Activated naive CD8-positive, alpha-beta T cell treated with anti-CD3 and anti-CD28 coated beads, Interleukin-2, amount 50 U/mL, for 24 hours (primary cell): ENCODE measurements at places on chromosomes 5 and 9.
A peak's percentile ranks its signal among the peaks of the same experiment; 100 is the strongest.

DNA sequence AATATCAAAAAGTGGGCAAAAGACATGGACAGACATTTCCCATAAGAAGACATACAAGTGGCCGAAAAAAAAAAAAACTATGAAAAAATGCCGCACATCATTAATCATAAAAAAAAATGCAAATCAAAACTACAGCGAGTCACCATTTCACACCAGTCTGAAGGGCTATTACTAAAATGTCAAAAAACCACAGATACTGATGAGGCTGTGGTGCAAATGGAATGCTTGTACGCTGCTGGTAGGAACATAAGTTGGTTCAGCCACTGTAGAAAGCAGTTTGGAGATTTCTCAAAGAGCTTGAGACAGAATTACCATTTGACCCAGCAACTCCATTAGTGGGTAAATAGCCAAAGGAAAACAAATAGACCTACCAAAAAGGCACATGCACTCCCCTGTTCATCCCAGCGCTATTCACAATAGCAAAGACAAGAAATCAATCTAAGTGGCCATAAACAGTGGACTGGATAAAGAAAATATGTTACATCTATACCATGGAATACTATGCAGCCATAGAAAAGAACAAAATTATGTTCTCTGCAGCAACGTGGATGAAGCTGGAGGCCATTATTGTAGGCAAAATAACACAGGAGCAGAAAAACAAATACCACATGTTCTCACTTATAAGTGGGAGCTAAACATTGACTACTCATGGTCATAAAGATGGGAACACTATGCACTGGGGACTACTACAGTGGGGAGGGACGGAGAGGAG lies 110.6 kb upstream of the BOD1 start:
- DNase-seq: no peak

- DNase-seq: peak; percentile 36
Measured at GRCh38 chr9:114616684-114617520, 5.8 kb downstream of the TMEM268 start.

- DNase-seq: no peak
Measured at GRCh38 chr5:1470762-1471211, 25.5 kb upstream of the SLC6A3 start.

DNA sequence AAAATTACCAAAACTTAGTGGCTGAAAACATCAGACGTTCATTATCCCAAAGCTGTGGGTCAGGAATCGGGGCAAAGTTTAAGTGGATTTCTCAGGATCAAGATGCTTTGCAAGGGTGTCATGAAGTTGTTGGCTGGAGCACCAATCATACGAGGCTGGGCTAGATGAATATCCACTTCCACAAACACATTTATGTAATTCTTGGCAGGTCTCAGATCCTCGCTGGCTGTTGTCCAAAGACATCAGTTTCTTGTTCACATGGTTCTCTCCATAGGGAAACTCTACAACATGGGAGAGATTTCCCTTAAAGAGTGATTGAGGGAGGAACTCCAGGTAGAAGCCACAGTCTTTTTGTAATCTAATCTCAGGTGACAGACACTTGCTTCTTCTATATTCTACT lies 20.2 kb upstream of the CCDC192 start:
- no peak for DNase-seq

- no peak for DNase-seq
Measured at GRCh38 chr5:105230516-105231157, 1668.0 kb upstream of the NUDT12 start.

GRCh38 chr5:43073597-43074546 lies 33.8 kb upstream of the ANXA2R start:
- peak; percentile 40 for DNase-seq

DNA sequence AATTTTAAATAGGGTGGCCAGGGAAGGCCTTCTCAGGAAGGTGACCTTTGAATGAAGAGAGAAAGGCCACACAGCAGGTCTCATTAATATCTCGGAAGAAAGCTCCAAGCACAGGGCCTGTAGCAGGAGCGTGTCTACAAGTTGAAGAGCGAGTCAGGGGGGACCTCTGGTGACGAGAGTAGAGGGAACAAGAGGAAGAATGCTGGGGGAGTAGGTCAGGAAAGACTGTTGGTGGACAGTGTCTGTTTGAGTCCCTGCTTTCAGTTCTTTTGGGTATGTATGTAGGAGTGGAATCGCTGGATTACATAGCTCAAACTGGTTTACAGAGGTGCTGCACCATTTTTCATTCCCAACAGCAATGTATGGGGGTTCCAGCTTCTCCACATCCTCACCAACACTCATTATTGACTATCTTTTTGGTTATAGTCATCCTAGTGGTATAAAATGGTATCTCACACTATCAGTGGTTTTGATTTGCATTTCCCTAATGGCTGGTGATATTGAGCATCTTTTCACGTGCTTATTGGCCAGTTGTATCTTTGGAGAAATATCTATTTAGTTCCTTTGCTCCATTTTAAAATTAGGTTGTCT lies 55.8 kb downstream of the NUP214 start:
- DNase-seq: no peak

- peak; percentile 49 for DNase-seq
Measured at GRCh38 chr5:173328844-173329490, 753 bp upstream of the STC2 start.

DNA sequence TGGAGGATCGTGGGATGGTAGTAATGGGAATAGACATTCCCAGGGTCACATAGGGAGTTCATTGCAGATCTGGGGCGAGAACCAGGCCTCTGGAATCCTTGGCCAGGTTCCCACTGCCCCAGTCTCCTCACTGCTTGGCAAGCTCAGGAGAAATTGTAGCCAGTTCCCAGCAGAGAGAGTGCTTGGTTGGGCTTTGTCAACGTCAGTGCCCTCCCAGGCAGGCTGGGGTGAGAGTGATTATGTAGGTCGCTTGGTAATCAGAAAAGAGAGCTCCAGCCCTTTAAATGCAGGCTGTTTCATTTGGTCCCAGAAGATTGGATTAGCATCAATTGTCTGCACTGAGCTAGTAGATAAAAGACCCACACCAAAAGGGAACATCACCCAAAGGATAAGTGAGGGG lies 51.8 kb upstream of the GALNT10 start:
- DNase-seq: no peak

- DNase-seq: no peak
Measured at GRCh38 chr9:110911659-110912418, 126.4 kb downstream of the LPAR1 start.

DNA sequence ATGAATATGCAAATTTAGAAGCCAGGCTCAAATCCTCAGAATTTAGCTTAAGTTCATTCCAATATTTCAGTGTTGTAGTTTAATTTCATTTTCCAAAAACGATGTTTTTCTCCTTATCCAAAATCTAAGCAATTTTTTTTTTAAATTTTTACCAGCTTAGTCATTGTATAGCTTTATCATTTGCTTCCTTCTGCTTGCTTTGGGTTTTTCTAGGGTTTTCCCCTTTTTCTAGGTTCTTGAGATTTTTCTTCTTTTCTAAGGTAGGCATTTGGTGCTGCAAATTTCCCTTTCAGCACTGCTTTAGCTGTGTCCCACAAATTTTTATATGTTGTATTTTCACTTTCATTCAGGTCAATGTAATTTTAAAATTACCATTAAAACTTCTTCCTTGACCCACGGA lies 34.4 kb upstream of the CCDC112 start:
- no peak for DNase-seq

DNA sequence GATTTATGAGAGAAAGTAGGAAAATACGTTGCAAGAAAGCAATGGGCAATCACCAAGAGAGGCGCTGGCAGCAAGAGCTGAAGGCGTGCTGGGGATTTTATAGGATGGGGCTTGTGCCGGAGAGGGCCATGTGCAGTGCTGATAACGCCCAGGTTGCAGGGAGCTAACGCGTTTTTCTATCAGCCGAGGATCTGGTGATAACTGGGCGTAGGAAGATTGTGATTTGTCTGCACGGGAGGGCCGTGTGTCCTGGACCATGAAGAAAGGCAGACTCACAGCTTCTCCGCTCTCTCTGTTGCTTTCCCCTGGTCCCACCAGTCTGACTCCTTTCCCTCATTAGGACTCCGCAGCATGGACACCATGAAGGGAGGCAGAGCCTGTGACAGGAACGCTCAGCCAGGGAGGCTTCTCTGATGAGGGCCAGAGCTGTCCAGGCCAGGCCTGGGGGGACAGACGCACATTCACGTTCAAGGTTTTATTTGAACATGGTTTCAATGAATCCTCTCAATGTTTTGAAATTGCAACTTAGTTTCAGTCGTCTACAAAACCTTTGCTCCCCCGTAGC lies 11.9 kb upstream of the CACNA1B start:
- no peak for DNase-seq

DNA sequence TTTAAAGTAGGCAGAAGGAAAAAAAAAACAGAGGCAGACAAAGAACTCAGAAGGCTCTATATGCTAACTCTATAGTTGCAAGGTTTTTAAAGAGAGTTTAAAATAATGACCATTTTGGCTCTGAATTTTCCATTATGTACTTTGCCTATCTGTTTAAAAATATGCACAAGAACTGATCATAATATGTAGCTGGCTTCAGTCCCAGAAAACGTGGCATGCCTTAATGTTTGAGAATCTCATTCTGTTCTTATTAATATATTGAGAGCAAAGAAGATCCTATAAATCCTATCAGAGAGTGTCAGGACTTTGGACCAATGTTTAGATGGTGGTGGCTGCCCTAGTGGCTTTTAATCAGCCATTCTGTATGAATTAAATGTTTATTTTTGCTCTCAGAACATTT lies 121.5 kb downstream of the JMY start:
- DNase-seq: no peak
